SHP77 (cell line): ENCODE measurements at places on chromosomes 16 and 17.

GRCh38 chr16:72384651-72385050 is 212.7 kb upstream of the PMFBP1 start:
- no peak for DNase-seq

GRCh38 chr16:11168386-11169051 is 87.5 kb downstream of the SOCS1 start:
- DNase-seq = no peak

DNA sequence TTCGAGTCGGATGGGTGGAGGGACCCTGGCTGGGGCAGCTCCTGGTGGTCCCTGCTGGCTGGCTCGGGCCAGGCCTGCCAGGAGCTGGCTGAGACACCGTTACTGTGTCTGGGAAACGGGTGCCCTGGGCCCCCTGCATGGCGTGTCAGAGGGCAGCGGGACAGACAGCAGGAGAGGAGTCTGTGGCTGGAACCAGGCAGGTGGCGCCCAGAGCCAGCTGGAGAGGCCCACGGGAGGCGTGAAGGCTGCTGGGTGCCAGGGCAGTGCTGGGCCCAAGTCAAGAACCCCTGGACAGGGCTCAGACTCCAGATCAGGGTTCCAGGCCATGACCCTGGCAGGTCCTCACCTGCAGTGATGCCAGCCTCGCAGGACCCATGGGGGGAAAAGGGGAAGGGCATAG is 16.6 kb downstream of the SOX8 start:
- no peak for DNase-seq

GRCh38 chr16:78100112-78100467 is 636 bp downstream of the WWOX start:
- no peak for DNase-seq

DNA sequence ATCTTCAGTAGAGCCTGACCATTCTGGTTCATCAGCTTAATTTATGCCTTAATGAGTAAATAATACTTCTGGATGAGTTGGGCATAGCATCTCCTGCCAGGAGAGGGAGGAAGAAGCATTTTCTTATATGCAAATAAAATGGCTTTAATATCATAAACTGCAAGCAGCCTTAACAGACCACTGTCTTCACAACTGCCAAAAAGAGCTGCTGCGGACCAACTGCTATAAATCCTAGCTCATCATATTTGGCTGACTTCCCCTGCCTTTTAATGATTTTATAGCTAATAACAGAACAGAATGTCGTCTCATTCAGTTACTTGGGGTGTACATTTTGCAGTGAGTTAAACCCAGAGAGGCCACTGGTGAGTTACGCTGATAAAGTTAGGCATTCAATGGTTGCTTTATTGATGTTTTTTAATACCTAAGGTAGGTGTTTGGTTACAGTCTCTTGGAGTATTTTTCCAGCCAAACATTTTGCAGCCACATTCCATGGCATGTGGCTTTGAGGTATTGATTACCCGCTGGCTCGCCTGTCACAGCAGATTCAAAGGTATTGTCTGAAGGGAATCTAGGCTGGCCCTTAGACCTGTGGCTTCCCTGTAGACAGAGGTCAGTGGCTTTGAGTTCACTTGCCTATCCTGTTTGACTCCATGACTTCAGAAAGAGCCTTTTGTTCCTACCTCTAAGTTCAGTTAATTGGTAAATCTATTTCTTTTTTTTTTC is 16.4 kb downstream of the FAM20A start:
- DNase-seq = no peak

- DNase-seq = no peak
Measured at GRCh38 chr17:74610108-74610507, 13.4 kb downstream of the CD300E start.

GRCh38 chr16:84896847-84897246 is 77.1 kb downstream of the CRISPLD2 start:
- no peak for DNase-seq

DNA sequence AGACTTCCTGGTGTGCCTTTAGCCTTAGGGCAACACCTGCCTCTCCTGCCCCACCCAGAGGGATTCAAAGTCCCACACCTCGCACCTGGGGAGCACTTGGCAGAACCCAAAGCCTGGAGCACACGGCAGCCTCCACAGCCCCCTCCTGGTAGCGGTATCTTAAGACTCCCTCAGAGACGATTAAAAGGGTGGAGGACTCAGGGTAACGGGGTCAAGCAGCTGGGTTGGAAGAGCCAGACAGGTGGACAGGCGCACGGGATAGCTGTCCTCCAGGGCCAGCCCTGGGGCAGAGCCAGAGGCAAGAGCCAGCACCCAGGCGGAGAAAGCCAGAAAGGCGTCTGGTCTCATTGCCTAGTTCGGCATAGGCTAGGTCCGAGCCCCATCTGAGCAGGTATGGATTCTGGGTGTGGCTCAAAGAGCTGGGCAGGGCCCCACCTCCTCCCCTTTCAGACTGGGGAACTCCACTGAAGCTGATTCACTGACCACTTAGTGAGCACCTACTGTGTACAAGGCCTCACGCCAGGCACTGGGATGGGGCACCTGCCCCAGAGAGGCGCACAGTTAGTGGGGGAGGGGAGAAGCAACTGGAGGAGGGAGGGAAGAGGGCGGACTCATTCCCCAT is 55.0 kb upstream of the MEAK7 start:
- DNase-seq = no peak

GRCh38 chr16:1708768-1709180 is 2.8 kb downstream of the MAPK8IP3 start:
- DNase-seq = no peak

GRCh38 chr17:75475144-75475835 is 18.9 kb downstream of the TMEM94 start:
- no peak for DNase-seq

DNA sequence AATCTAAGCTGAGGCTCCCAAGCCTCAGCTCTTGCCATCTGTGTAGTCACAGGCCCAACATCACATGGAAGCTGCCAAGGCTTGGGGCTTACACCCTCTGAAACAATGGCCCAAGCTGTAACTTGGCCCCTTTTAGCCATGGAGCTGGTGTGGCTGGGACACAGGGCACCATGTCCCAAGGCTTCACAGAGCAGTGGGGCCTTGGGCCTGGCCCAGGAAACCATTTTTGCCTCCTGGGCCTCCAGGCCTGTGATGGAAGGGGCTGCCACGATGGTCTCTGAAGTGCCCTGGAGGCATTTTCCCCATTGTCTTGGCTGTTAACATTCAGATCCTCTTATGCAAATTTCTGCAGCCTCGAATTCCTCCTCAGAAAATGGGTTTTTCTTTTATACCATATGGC is 952.3 kb upstream of the GOT2 start:
- DNase-seq = no peak

GRCh38 chr17:80219013-80219762 is 945 bp downstream of the SGSH start:
- DNase-seq = peak; percentile 50

DNA sequence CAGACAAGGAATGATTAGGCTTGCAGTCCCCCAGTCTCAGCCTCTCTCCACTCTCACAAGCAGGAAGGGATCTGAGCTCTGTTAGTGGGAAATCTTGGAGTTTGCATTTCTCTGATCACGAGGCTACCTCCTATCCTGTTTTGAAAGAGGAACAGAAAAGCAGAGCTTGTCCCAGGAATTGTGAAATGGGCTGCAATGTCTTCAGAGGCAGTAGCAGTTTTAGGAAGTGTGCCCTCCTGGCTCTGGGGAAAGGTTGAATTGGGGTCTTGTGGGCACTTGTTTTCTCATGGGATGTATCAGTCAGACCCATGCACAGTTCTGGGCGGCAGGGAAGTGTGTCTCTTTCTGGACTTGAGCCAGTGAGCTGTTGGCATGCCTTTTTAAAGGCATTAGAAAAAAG is 22.8 kb downstream of the NUP85 start:
- DNase-seq = no peak

GRCh38 chr17:19760746-19761145 is 12.6 kb upstream of the ALDH3A1 start:
- DNase-seq = no peak

DNA sequence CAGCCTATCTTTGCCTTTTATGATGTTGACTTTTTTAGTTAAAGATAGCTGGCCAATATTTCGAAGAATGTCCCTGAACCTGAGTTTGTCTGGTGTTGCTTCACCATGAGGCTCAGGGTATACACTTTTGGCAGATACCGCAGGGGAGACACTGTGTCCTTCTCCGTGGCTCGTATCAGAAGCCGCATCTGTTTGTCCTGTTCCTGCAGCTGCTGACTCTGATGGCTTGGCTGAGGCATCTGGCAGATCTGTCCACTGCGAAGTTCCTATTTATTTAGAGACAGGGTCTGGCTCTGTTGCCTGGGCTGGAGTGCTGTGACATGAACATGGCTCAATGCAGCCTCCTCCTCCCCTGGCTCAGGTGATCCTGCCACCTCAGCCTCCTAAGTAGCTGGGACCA is 93.5 kb downstream of the CRISPLD2 start:
- DNase-seq = peak; percentile 59

DNA sequence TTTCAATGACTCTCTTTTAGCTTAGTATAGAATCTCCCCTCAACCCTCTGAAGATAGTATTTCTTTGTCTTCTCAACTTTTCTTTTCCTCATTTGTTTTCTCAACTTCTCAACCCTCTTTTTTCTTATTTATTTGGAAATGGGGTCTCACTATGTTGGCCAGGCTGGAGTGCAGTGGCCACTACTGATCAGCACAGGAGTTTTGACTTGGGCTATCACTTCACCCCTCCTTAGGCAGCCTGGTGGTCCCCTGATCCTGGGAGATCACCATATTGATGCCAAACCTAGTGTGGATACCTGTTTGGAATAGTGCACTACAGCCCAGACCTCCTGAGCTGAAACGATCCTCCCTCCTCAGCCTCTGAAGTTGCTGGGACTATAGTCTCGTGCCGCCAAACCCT is 79.8 kb downstream of the PITPNC1 start:
- DNase-seq = no peak

- no peak for DNase-seq
Measured at GRCh38 chr17:81440051-81440471, 44.8 kb downstream of the BAHCC1 start.

DNA sequence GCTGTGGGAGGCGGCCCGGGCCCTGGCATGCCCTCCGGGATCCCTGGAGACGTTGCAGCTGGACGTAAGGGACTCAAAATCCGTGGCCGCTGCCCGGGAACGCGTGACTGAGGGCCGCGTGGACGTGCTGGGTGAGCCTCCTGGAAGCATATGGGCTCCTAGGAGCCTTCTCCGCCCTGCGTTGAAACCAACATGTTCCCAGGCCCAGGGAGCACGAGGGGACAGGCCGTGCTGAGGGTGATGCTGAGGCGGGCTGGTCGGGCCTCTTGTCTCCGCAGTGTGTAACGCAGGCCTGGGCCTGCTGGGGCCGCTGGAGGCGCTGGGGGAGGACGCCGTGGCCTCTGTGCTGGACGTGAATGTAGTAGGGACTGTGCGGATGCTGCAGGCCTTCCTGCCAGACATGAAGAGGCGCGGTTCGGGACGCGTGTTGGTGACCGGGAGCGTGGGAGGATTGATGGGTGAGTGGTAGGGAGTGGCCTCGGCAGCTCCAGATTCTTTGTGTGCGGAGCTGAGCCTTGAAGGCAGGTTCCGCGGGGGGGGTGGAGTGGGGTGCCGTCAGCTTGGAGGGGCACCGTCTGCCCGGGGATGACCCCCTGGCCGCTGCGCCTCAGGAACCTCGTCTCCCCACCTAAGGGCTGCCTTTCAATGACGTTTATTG is 567 bp downstream of the HSD17B1 start:
- no peak for DNase-seq

- DNase-seq = no peak
Measured at GRCh38 chr16:81210807-81211206, 27.7 kb upstream of the BCO1 start.

DNA sequence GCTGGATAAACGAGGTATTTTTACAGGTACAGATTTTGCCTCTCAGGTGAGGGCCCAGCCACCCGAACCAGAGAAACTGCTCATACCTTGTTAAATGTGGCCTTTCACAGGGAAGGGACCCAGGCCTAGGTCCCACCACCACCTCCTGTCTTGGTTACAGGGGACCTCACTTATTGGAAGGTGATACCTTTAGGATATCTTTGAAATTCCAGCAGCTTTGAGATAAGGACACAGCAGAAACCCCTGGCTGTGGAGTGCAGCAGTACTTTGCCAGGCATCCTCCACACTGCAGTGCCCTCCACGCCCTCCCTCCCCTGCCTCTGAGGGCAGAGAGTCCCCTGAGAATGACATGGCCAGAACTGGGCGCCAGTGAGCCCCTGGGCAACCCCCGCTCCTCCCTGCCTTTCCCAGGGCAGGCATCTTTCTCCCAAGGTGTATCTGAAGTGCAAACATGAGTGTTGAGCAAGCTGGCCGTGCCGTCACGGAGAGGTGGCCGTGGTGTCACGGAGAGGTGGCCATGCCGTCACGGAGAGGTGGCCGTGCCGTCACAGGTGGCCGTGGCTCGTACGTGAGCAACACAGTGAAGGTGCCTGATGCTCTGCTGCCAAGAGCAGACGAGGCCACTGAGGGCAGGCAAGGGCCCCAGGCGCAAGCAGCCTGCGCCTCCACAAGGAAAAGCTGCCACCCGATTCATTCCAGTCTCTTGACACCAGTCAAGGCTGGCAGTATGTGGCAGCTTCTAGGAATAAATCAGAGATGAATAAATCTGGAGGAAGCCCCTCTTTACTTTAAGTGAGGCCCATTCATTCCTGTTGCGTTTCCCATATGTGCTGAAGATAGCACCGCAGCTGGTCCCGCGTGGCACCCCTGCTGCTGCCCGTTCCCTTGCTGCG is 134.5 kb upstream of the CHMP6 start:
- DNase-seq = no peak

DNA sequence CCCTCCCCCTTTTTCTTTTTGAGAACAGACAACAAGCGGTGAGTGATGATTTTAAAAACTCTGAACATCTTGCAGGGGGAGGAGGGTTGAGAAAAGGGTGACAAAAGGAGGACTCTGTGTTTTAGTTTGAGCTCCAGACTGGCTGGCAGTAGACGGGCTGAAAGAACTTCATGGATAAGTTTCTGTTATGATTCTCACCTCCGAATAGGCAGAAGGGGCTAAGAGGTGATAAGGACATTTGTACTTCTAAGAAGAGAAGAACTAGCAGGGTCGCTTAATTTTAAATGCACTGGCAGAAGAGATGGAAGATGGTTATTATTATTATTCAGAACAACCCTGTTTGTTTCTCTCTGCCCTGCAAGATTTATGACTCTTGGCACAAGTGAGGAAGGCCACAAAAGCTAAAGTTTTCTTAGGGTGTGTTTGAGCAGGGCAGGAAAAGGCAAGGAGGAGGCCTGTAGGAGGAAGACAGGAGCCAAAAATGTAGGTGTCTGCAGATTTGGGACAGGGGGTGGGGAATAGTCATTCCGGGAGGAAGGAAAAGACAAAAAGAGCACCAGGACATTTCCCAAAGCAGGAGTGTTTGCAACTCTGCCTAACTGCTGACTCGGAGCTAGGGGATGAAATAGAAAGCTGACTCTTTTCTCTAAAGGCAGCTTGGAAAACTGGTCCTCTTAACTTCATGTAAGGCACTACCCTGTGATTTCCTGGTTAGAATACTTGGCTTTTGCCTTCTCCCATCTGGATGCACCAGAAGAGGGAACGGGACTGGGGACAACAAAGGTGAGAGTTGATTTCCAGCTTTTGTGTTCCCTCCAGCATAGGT is 11.9 kb upstream of the HOXB2 start:
- DNase-seq = no peak
